HCT116 (cell line): ENCODE measurements at places on chromosomes 4 and X. TPM values are rescaled to one million over a fixed set of nuclear protein-coding genes. Genes with fewer than 3 reads are reported as not detected.

DNA sequence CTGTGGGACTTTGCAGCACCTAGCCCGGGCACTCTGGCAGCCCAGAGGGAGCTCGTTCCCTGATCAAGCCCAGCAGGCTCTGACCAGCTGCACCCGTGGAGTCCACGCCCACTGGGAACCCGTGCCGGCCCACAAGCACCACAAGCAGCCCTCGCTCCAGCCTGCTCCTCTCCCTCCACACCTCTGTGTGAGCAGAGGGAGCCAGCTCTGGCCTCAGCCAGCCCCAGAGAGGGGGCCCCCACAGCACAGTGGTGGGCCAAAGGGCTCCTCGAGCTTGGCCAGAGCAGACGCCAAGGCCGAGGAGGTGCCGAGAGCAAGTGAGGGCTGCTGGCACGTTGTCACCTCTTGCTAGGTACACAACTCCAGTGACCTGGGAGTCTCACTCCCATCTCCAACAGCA, 5.1 kb upstream of the UGT2A1 start:
- DNase-seq, result no peak

DNA sequence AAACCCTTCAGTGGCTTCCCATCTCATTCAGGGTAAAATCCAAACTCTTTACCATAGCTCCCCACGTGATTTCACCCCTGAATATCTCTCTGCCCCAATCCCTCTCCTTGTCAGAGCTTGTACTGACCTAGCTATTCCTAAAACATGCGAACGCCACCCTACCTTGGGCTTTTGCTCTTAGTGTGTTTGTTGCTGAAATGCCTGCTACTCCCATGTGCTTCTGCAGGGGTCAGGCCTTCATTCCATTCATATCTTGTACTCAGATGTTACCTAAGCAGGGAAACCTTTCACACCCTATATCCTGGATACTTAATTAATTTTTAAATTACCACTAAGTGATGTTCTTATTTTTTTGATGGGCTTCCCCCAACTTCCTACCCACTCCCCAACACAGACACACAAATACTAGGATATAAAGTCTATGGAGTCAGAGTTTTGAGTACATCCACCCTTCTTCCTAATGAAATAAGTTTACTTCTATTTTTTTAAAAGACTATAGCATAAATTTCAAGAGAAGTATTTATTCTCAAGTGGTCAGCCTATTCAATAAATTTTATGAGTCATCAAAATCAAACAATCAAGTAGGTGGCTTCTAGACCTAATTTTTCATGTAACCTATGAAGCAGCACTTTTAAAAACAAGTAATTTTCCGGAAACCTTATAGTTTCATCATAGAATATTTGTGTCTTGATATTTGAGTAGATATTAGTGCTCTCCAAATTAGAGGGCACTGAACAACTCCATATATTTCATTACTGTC, 189.4 kb downstream of the RAPGEF2 start:
- DNase-seq, result no peak

- no peak for DNase-seq
These were observed 44.4 kb downstream of the PDHA1 start for GRCh38 chrX:19388064-19388679.

DNA sequence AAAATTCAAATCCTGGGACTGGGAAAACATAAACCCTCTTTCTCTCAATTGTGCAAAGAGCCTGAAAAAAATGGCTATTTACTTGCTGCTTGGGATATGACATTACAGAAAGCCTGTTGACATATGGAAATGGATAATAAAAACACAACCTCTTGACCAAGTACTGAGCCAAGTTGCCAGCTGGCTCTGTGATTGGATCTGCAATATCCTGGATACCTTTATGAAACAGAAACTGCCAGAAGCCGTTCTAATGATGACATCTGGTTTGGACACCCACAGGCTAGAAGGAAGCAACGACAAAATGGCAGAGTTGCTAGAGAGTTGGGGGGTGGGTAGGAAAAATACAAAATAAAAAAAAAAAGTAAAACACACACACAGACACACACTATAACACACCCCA, 481.4 kb downstream of the FAT4 start:
- DNase-seq, result no peak

DNA sequence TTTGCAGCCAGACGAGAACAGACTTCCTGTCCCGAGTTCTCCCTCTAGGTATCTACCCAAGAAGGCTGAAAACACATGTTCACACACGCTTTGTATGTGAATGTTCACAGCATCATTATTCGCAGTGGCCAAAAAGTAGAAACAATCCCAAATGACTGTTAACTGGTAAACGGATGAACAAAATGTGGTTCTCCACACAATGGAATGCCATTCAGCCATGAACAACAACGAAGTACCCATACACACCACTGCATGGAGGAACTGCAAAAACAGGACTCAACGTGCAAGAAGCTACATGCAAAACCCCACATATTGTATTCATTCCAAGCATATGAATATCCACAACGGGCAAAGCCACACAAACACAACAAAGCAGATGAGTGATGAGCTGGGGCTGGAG, 45.0 kb downstream of the PDHA1 start:
- no peak for DNase-seq

GRCh38 chrX:17597327-17597726, 140.0 kb upstream of the SCML1 start:
- DNase-seq, result no peak

DNA sequence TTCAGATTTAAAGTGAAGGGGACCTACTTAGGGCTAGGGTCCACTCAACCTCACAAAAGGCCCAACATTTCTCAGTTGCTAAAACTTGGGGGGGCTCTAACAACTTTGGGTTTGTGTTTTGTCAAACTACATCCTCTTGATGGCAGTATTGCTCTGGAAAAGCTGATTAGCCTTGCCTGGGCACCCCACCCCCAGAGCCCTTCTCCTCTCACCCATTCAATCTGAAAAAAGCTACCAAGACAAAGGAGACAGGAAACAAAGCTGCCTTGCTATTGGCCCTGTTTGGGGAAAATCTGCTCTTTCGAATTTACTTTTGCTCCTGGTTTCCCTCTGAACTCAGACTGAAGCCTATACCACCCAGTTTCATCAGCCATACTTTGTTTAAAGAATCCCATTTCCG, 195.2 kb upstream of the STK26 start:
- no peak for DNase-seq

The THAP9 gene
- total RNA-seq, result 6.4 TPM

The HSPA4L gene
- total RNA-seq, result 18.6 TPM
